Sciatic nerve (tissue), 2 donors: ENCODE measurements at places on chromosomes 7 and 10. TPM values are rescaled to one million over a fixed set of nuclear protein-coding genes. Genes with fewer than 3 reads are reported as not detected.

GRCh38 chr10:103894441-103894864 lies 23.5 kb downstream of the STN1 start:
- no peak for DNase-seq

DNA sequence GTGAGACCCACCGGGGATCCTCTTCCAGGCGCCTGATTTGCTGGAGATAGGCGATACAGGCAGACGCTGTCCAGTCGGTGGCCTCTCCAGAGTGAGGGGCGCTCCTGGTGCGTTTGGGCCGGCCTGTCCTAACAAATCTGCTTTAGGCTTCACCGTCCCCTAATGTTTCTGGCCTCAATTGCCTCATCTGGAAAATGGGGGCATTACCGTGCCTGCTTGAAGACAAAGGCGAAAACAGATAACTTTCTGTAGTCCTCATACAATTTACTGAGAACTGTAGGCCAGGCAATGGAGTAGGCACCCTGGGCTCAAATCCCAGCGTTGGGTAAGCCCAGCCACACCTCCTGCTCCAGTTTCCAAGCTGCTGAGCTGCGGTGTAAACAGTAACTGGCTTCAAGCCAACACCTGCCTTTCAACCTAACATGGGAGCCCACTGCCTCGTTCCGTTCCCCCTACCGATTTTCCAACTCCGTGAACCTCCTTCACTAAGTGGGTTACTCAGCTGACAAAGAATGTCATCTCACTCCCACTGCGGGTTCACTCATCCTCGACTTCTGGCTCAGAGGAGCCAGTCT lies 589 bp upstream of the ZFAND4 start:
- DNase-seq, result no peak

GRCh38 chr7:116173051-116174028 lies 37.0 kb upstream of the TES start:
- DNase-seq, result no peak

GRCh38 chr7:39294022-39294421 lies 272.2 kb upstream of the YAE1 start:
- DNase-seq, result no peak

DNA sequence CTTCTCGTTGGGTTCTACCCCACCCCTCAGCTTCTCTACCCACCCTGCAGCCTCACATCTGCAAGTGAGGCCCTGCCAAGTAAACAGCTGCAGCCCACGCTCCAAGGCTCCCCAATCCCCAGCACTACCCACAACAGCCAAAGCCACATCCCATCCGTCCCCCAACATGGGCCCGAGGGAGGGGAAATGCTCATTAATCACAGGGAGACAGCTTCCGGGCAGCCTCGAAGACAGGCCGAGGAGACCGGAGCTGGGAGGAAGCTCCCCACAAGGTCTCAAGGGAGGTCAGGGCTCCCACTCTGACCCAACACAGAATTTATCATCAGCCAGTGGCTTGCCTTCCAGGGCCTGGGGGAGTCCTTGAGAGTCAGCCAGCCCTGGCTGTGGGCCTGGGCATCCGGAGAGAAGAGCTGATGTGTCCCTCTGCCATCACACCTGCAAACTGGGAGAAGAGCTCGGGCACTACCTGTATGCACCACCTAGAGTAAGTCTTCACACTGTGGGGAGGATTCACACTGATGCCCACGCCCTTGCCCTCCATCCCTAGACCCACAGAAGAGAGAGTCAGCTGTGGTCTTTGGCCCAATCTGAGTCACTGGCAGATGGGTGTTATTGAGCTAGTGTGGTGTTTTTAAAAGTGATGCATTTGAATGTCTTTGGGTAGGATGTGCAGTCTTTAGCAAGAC lies 115.5 kb upstream of the ZMIZ1 start:
- DNase-seq, result no peak

DNA sequence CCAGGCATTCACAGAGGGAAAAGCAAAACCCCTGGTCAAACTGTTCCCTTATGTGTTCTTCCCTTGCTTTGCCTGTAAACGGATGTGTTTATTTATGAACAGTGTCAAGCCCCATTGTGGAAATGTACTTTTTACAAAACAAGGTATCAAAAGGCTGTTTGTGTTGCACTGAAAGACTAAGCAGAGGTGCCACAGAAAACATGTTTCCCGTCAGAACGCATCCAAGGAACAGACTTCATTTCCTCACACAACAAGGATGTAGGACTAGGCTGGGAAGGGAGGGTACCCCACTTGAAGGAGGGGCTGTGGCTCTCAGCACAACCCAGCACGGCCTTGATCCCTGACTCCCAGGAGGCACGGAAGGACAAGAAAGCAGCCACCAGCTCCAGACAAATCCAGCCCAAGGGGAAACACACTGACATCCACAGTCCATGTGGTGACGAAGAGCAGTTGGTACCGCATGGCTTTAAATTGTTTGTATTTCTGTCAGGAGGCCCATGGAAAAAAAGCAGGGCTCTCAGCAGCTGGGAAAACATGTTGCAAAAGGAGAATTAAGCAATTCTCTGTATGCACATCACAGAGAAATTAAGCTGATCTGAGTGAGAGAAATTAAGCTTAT lies 85.6 kb downstream of the RNF216 start:
- no peak for DNase-seq

- DNase-seq, result no peak
These were observed 179.1 kb downstream of the SDK1 start for GRCh38 chr7:3480197-3480596.

- DNase-seq, result no peak
These were observed 147.1 kb upstream of the NRBF2 start for GRCh38 chr10:62985807-62986600.

- no peak for DNase-seq
These were observed 370.7 kb downstream of the PPP1R3A start for GRCh38 chr7:113548137-113548536.

GRCh38 chr10:60735244-60735643 lies 43.0 kb upstream of the CDK1 start:
- no peak for DNase-seq

- no peak for DNase-seq
These were observed 621.3 kb downstream of the KCNMA1 start for GRCh38 chr10:77016278-77016815.

DNA sequence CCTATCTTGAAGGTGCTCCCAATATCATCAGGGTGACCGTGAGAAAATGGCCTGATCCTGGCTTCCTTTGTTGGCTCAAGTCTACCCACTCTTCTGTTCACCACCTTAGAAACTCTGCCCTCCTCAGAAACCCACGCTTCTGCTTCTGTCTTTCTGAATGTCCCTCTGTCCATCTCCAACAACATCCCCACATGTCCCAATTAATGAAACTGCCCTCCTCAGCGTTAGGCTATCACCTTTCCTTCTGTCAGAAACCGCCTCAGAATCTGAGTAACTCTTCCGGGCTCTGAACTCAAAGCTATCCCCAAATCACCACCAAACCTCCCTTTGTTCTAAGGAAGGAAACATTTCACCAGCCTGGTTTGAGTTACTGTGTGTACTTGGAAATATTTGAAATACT lies 315.8 kb upstream of the ZNF32 start:
- no peak for DNase-seq

- no peak for DNase-seq
These were observed 28.5 kb downstream of the PIP4K2A start for GRCh38 chr10:22685926-22686325.

DNA sequence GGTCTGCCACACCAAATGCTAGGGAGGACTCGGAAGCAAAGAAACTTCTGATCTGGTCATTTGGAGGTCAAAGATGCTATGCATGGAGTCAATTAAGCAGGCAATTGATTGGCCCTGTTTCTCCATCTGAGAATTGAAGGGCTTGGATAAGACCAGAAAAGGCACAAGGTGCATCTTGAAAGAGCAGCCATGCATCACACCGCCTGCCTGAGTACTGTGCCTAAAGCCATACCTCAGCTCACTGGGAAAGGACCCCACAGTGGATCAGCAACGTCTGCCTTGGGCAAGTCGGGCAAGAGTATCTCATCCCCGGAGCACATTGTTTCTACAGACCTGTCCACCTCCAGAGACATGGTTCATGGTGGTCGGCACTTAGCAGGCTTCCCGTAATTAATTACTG lies 42.4 kb downstream of the DLG5 start:
- no peak for DNase-seq

DNA sequence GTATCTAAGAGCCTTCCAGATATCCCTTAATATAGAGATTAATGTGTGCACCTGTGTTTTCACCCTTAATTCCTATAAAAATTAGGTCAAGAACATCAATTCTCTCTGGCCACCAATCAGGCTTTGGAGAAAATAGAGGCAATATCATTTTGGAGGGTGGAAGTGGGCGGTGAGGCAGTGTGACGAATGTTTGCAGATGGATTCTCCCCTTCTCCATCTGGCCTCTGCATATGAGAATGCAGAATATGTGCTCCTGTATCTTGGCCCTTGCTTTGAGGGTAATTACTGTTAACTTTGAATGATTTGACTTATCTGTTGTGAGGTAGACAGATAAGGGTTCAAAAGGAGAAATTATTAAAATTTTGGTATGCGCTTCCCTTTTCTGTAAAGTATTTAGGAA lies 304.0 kb upstream of the NPSR1 start:
- DNase-seq, result no peak

GRCh38 chr10:102610441-102610887 lies 33.8 kb upstream of the TRIM8 start:
- no peak for DNase-seq

DNA sequence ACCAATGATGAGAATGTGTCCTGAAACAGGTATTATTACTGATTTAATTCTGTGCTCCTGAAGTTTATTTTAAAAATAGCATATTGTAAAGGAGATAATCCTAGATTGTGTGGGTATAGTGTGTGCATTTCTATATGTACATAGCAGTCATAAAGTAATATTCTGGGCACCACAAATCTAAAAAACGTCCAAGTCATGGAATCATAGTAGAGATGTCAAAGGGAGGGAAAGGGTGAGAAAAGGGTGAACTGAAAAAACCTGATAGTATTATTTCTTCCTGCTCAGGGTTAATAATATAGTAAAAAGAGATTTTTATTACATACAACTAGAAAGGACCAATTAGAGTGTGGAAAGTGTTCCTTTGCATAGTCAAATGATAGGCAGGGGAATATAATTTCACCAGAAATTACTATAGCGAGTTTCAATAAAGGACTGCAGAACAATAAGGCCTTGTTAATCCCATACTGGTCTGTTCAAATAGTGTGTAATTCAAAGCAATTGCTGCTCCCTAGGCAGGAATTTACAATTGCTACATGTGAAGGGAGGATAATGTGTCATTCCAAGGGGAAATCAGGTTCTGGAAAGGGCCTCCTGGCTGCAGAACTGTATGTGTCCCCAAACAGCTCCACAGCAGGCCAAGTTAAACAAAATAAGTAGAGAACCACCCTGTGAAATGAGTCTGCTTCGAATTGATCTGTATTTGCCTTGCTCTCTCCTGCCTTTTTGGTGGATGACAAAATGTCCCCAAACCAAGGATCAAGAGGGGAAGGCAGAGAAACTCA lies 42.5 kb upstream of the KMT2E start:
- DNase-seq, result no peak

DNA sequence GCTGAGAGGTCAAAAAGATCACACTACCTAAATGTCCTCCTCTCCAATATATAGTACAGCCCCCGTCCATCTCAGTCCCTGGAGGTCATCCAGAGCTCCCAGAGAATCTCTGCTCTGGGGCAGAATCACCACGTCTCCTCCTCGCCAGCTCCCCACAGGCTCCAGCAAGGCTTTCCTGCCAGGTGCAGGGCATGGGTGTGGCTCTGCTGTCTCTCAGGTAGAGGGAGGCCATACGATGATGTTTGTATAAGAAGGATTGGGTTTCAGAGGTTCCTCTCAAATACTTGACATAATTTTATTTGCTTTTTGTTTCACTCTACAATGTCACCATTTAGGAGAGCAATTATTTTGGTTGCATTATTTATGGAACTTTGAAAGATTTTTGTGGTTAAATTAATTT lies 98.3 kb upstream of the PRSS58 start:
- DNase-seq, result no peak

DNA sequence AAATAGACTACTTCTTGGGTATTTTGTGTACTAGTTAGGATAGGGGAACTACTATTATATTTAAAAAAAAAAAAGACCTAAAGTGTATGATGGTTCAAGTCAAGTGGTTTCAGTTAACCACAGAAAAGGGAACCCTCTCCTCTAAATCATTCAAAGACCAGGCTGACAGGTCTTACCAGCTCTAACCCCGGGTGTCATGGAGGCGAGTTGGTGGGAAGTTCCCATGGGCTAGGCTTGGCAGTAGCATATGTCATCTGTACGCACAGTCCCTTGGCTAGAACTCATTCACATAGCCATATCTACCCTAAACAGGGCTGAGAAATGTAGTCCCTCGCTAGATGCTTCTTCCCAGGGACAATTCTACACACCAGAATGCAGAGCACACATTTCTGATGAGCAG lies 37.7 kb upstream of the KCNMA1 start:
- DNase-seq, result no peak

DNA sequence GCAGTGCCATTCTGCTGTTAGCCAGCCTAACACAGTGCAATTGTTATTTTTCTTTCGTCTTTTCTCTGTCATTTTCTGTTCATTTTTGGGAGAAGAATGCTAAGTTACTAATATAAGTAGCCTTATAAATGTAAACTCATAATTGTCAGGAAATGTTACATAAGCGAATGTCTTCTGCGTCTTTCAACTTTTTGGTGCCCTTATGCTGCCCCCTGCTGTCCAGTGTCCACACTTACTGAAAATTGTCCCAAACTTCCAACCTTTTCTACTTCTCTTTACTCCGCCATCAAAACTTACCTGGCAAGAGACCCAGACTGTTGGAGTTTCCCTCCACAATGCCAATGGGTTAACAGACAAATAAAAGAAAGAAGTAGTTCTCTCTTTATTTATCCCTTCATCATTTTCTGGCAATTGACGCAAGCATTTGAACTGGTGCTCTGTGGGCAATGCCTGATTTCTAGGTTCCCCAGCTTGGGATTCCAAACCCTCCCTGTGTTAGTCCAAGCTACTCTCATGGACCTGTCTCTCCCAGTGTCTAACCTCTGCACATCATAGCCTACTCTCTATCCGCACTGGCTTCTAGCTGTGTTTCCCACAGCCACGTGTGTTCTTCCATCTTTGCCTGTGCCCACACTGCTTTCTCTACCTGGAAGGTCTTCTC lies 21.0 kb upstream of the EPC1 start:
- peak; percentile 87 for DNase-seq

GRCh38 chr10:86758189-86759072 lies 2.0 kb downstream of the BMPR1A start:
- no peak for DNase-seq

DNA sequence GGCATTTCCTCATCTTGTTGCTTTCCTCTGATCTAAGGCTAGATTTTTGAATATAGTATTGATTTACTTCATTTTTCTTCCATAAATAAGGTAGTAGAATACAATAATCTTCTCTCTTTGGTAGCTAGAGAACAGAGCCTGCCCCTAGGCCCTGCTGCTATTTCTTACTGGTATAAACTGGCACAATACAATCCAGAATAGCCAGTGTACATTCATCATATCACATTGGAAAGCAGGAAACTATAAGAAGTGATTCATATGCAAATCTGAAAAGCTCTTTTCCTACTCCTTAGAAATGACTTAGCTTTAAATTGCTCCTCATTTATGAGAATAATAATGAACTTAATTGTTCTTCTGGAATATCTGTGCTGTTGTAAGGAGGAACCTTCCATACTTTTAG lies 100.2 kb downstream of the KCND2 start:
- no peak for DNase-seq

GRCh38 chr7:45681596-45682357 lies 107.6 kb downstream of the ADCY1 start:
- DNase-seq, result peak; percentile 42

Gene SORCS1
- 80.5 TPM for total RNA-seq

Gene MMD2
- total RNA-seq, result 3.7 TPM

Gene C7orf57
- total RNA-seq, result not detected

Gene RBM20
- 0.67 TPM for total RNA-seq

Gene EIF5AL1
- total RNA-seq, result 0.09 TPM

Gene PARP12
- total RNA-seq, result 41.8 TPM

Gene CCDC172
- not detected for total RNA-seq

Gene SLC16A12
- total RNA-seq, result 10.3 TPM

Gene CRPPA
- 9.9 TPM for total RNA-seq

Gene PCGF6
- total RNA-seq, result 10.2 TPM

Gene CALML3
- total RNA-seq, result not detected

Gene NACAD
- total RNA-seq, result 12.0 TPM
